MV-4-11 (cell line): ENCODE measurements at places on chromosomes 6 and 20.
A peak's percentile ranks its signal among the peaks of the same experiment; 100 is the strongest.

DNA sequence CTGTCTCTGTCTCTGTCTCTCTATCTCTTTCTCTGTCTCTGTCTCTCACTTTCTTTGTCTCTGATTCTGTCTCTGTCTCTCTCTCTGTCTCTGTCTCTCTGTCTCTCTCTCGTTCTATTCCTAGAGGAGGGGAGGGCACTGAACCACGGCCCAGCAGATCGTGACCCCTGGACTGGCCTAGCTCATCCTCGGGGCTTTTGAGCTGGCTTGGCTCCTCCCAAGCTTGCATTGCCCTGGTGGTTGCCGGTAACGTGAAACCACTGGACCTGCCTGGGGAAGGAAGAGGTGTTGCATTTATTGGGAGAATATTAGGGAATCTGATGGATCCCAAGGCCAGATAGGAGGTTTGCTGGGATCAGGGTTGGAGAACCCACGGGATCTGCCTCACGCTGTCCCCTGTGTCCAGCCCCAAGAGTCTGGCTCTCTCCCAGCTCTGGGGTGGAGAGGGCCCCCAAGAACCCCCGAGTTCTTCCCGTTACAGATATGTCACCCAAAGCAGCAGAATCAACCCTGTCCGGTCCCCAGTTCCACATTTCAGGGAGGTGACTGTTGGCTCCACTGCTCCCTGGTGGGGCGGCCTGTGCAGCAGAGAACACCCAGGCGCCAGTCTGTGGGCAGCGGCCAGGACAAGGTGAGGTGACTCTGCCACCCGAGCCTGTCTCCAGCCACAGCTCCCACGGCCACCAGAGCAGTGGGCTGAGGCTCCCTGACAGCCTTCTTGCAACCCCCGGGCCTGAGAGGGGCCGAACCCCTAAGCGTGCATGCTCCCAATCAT, 228.3 kb downstream of the TTLL2 start:
- no peak for DNase-seq

DNA sequence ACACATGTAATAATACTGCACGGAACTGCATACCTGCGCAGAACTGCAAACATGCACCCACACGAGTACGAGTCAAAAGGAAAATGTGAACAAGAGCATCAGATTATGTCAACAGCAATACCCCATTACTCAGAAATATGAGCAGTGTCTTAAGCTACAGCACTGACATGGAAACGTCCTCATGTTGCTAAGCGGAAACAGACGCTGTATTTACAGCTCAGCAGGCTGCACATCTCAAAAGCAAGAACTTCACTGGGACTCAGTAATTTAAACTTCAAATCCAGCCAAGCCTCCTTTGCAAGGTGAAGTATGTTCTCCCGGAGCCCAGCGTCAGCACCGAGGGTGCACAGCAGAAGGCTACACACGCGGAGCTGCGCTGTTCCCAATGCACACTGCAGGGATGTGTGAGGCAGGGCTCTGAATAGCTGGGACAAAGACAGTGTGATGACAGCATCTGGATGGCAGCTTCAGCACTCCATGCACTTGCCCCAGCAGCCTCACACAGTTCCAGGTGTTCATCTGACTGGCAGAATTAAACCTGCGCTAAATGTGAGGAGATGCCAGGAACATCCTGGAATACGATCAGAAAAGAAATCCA, 202.8 kb downstream of the WDR27 start:
- no peak for DNase-seq

DNA sequence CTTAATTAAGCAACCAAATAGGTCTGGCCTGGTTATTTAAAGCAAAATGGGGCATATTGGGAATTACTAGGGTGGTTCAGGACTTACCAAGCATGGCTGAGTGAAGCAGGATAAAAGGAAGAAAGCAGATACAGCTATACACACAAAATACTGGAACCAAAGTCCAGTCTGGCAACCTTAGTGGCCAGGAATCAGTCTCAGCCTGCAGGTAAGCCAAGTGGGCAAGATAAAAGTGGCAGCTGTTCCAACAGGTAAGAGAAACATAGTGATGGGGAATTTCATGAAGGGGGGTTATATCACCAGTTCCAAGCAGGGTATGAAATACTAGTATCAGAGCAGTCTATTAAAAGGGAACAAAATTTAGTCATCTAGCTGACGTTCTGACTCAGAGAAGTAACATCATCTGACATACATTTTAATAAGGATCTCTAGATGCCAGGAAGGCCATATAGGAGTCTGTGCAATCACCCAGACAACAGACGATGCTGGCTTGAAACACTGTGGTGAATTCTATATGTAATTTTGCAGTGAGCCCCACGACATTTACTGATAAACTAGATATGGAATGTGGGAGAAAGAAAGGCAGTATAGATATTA, 292.1 kb upstream of the HSF2 start:
- DNase-seq, result no peak

DNA sequence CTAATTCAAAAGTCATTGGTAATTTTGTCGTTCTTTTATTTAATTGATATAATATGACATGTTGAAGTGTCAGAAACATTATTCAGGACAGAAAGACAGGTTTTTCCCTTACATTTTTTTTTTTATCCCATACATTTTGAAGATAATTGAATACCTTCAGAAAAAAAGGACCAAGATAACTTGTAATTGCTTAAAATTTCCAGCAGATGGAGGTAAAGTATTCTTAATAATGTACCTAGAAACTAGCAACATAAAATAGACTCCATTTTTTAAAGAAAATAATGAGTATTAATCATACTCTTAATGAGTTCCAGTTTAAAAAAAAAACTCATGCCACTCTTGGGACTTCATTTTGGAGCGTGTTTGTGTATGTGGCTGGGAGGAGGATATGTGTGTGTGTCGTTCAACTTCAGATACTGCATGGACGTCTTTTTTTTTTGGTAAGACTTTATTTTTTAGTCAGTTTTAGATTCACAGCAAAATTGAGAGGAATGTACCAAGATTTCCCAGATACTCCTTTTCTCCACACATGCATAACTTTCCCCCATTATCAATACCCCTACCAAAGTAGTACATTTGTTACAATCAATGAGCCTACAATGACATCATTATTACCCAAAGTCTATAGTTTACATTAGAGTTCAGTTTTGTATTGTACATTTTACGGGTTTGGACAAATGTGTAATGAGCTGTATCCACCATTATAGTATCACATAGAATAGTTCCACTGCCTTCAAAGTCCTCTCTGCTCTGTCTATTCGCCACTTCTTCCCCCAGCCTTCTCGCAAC, 79.4 kb downstream of the ROS1 start:
- DNase-seq, result peak; percentile 14

GRCh38 chr6:57242505-57242904, 20.4 kb upstream of the RAB23 start:
- no peak for DNase-seq

GRCh38 chr6:14165091-14165490, 47.5 kb downstream of the CD83 start:
- no peak for DNase-seq

DNA sequence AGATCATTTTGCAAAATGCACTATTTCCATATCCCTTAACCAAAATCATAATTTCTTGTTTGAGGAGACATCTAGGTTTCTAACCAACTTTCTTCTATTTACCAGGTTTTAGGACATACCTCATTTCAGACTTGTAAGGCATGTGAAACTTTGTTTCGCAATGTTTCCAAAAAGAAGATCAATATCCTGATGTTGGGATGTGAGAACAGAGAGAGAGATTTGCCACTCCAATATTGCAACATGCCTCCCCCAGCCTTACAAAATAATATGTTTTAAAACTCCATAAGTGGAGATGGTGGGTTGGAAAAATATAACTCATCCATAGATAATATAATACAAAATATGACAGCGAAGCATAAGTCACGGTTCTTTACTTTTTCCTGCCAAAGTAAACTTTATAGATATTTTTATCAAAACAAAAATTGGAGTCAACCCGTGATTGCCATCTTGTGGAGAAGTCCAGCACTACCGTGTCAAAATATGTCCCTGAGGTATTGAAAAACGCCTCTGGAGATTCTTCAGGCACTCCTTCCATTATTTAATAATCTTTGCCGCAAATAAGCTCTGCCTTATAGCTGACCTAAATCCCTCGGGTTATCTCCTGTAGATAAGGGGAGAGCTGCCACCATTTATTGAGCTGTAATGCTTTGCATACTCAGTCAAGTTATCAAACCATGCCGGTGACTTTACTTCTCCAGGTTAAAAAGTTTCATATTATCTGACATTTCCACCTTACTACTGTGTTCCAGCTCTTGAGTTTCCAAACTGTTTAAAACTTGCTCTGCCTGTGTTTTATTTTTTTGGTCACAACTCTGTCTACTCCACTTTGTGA, 534.2 kb downstream of the HACE1 start:
- DNase-seq, result peak; percentile 49

GRCh38 chr6:34390531-34391472, 1.7 kb downstream of the NUDT3 start:
- peak; percentile 90 for DNase-seq

- no peak for DNase-seq
Measured at GRCh38 chr20:347317-347639, 367 bp downstream of the NRSN2 start.

- DNase-seq, result no peak
Measured at GRCh38 chr20:235891-236290, 8.8 kb downstream of the DEFB129 start.

GRCh38 chr6:53611342-53611741, 54.2 kb downstream of the KLHL31 start:
- DNase-seq, result no peak

- no peak for DNase-seq
Measured at GRCh38 chr6:130421585-130421984, 55.8 kb downstream of the TMEM200A start.
